ENCODE measurements at places on chromosomes 13 and 19.

- no peak for DNase-seq
Measured at GRCh38 chr13:25980255-25980654, 71.6 kb downstream of the SHISA2 start.

DNA sequence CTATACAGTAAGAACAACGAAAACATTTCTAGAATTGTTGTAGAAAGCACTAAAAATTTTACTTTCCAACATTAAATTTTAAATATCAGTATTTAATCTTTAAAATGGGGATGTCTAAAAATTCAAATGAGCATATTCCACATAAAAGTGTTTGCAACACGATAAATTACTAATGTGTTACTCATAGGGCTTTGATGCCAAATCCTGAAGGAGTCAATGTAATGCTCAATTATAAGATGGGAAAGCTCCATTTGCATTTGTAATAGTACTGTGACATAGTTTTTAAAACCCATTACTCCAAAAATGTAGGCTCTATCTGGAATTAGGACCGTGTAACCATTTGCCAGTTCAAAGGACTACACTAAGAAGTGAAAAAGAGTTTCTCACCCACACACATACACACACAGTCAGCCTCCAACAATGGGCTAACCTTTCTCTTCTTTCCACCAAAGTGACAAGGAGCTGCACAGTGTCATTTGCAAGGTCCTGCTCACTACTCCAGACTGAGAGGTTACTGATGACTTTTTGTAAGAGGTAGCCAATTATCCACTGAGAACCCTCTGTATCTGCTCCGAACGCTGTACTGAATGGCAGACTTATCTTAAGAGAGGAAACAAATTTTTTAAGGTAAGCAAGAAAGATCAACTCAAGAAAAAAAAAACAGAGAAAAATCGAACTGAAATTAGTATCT, 26.1 kb upstream of the EEF1AKMT1 start:
- DNase-seq, result no peak

GRCh38 chr13:46726347-46726746, 70.6 kb downstream of the ESD start:
- no peak for DNase-seq

GRCh38 chr13:110162053-110162452, 144.9 kb downstream of the COL4A1 start:
- DNase-seq, result no peak

DNA sequence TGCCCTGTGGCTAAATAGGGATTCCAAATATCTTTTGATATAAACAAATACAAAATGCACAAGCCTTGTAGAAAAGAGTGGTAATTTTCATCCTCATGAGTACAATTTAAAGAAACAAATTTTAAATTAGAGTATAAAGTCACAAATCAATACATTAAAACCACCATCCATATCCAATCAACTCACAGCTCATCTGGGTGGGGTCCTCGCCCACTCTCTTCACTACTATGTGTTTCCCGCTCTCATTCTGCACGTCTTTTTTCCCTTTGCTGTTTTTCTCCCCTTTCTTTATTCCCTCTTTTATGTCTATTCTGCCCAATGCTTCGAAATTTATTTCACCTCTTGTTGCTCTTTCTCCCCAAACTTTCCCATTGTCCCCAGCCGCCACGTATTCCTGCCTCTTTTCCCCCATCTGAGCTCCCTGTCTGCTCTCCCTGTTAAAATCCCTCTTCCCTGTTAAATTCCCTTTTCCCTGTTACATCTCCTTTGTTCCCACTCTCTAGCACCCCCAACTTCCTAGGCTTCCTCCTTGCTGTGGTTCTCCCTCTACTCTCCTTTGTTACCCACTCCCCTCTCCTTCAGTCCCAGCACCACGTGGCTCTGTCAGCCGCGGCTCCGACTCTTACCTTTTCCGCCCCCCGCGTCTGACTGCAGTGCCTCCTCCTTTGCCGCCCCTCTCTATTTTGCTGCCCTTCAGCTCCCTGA, 1.3 kb downstream of the ZNF616 start:
- no peak for DNase-seq

DNA sequence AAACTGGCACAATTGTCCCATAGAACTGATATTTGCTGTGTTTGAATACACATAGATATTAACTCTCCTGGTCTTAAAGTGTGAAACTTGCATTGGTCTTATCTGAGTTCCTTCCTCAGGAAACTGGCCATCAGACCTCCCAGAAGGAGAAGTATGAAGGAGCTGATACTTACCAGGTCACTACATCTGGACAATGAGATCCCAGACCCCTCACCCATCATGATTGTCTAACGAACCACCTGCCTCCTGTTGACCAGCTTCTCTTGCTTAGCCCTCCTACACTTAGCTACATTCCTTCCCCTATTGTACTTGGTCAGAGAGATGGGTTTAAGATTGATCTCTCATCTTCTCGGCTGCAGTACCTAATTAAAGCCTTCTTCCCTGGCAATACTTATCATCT, 413.3 kb downstream of the KCTD12 start:
- DNase-seq, result no peak

GRCh38 chr13:77579959-77580358, 44.5 kb downstream of the SCEL start:
- no peak for DNase-seq

Measured in hematopoietic multipotent progenitor cell treated with erythropoietin and hydrocortisone succinate and interleukin-3 and kit ligand, for 15 days (in vitro differentiated cells).